ENCODE measurements at places on chromosomes 12 and 14.

- no peak for DNase-seq
Measured at GRCh38 chr14:36852981-36853691, 191.5 kb downstream of the PAX9 start.

DNA sequence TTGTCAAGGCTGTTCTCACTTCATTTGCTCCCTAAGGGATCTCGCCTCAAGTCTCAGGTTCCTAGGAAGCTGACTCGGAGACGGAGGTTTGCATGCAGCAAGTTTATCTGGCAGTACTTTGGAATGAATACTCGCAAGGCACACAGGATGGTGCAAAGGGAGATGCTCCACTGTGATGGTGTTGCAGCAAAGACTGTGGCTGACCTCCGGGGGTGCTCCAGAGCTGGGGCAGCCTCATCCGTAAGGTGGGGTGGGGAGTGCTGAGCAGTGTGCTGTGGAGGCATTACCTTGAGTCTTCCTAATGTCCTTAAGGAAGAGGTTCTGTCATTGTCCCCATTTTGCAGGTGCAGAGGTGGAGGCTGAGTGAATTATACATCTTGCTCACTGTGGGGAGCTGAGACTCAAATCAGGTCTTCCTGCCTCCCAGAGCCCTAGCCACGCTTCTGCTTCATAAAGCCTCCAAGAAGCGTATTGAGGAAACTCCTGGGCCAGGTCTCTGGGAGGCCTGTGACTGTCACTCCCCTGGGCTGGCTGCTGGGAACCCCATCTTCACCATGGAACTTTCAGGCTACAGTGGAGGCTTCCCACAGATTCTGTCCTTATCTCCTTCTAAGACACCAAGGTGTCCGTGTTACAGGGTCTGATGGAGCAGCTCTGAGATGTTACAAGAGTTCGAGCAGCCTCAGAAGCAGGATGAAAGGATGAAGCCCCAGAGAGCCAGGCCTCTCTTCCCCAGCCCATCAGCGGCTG lies 39.5 kb downstream of the GALNT16 start:
- no peak for DNase-seq

GRCh38 chr14:54713379-54713778 lies 146.5 kb downstream of the SAMD4A start:
- DNase-seq = no peak

DNA sequence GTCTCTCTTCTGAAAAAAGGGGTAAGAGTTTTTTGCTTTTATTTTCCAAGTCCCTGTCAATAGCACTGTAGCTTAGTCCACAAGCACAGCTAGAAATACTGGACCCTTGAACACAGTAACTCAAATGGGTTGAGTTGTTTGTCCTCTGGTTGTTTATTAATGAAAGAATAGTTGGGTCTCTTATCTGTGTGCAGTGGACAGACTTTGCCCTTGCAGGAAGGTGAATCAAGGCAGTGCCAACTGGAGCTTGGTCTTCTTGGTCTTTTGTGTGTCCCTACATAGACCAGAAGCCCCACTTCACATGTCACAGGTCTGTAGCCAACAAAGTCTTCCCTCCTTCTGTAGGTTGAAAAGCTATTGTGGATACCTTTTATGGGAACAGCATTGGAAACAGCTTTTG lies 322.0 kb downstream of the AACS start:
- no peak for DNase-seq

GRCh38 chr12:116694653-116695463 lies 43.0 kb downstream of the SPRING1 start:
- DNase-seq = no peak

DNA sequence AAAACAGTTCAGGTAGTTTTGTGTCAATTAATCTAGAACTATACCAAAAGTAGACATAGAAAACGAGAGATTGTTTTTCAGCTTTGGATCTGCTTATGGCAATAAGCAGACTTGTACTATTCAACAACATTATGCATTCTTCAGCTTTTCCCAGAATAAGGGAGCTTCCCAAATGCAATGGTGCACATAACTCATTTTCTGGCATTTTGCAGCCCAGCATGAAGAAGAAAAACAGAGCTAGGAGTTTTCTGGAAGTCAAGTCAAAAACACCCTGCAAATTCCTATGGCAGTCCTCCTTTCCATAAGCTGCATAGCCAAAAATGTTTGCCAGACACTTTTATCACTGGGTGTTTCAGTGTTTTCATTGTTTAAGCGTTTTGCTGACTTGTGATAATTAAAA lies 314.7 kb downstream of the NAV3 start:
- no peak for DNase-seq

GRCh38 chr14:52900731-52901130 lies 50.1 kb downstream of the FERMT2 start:
- no peak for DNase-seq

DNA sequence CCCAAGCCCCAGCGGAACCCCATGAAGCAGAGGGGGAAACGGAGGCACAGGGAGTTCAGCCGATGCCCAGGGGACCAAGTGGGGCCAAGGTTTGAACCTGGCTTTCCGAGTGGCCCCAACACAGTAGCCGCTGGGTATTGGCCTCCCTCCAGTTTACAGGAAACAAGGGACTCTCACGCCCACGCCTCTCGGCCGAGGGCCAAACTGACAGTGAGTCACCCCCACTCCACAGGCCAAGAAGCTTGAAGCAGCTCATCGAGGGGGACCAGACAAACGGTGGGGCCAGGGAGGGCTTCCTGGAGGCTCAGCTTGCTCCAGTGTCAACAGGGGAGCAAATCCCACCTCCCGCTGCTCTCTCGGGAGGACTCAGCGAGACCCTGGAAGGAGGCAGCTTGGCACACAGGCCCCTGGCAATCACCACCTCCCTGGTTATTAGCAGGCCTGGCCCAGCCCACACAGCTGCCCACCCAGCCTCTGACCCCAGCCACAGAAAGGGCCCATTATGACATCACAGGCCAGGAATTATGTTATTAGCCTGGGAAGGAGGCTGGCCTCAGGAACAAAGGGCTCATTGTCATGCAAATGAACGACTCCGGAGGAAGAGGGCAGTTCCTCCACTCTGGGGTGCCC lies 54.6 kb downstream of the NCOR2 start:
- peak; percentile 69 for DNase-seq

DNA sequence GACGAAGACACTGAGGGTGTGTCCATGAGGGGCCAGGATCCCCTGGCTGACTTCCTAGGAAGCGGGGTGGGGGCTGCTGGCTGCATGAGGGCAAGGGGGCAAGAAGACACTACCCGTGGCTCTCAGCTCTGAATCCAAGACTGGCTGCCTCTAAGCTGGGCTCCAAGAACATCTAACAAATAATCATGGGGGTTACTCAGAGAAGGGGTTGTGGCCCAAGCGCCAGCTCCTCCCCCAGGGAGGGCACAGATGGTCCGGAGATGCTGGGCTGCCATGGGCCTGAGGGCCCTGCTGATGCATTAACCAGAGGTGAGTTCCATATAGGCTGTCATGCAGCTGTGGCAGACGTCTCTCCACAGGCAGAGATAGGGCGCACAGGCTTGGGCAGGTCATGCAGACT lies 14.3 kb downstream of the SYNDIG1L start:
- no peak for DNase-seq

DNA sequence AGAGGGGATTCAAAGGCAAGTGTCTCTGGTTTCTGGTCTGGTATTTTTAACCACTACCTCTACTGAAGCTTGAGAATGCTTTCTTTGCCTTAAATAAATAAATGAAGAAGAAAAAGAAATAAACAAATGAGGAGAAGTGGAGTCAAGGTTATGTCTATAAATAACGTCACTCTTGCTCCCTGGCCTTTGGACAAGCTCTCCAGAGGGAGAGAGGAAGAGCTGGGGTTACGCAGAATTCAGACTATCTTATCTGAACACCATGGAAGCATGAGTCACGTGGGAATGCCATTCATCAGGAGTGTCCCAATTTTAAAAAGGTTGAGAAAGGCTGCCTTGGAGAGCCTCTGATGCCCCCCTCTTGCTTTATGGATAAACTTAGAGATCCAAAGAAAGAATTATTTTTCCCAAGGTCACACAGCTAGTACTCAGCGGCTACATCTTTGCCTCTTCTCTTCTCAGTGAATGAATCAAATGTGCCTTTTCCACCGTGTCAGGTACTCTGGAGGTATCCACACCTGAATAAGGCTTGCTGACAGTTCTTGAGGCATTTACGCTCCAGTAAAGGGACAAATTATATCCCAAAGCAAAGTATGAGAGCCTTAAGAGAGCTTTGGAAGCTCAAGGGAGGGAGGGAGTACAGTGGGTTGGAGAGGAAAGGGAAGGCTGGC lies 12.9 kb upstream of the MSI1 start:
- no peak for DNase-seq

DNA sequence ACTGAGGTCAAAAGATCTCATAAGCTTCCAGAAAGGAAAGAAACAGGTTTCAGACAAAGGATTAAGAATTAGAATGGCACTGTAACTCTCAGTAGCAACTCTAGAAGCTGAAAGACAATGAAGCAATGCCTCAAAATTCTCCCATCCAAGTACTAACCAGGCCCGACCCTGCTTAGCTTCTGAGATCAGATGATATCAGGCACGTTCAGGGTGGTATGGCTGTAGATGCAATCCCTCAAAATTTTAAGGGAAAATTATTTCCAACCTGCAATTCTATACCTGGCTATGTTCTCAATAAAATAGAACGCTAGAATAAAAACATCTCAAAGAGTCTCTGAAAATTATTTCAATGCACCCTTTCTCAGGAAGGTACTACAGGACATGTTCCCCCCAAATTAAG lies 19.6 kb downstream of the NOXRED1 start:
- DNase-seq = no peak

GRCh38 chr12:4009979-4010704 lies 136.9 kb upstream of the PARP11 start:
- DNase-seq = no peak

DNA sequence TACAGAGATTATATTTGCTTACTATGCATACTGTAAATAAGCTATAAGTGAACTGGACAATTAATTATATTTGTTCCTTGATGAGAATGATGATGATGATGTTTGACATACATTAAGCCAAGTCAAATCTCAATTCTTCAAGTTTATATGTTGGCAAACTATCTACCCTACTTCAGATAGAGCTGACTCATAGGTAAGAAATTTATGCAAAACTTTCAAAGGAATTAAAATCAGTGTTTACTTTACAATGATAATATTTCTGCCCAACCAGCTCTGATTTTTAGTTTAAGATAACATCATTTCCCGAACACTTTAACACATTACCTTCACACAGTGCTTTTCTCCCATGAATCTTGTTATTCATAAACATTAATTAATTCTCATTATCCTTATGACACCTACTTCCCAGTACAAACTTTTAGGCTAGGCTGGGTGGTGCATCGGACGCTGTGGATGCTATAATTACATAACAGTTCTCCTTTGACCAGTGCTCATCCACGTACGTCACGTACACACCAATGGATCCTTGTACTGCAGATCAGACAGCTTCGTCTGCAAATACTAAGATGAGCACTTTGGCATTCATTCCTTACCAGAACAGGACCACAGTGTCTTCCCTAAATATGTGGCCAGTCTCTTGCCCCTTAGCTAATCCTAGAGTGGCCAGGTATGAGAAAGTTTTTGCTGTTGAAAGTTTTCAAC lies 18.3 kb downstream of the BMP4 start:
- no peak for DNase-seq

GRCh38 chr12:80472911-80473500 lies 29.0 kb downstream of the PTPRQ start:
- DNase-seq = no peak

GRCh38 chr14:57712102-57712501 lies 153.8 kb downstream of the SLC35F4 start:
- no peak for DNase-seq

DNA sequence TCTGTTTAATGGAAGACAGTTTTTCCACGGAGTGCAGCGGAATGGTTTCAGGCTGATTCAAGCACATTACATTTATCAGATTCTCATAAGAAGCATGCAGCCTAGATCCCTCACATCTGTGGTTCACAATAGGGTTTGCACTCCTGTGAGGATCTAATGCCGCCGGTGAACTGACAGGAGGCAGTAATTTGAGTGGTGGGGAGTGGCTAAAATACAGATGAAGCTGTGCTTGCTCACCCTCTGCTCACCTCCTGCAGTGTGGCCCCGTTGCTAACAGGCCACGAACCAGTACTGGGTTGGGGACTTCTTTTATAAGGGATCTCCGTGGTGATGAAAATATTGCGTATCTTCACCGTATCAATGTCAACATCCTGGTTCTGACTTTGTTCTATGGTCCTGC lies 107.8 kb downstream of the OTX2 start:
- no peak for DNase-seq

DNA sequence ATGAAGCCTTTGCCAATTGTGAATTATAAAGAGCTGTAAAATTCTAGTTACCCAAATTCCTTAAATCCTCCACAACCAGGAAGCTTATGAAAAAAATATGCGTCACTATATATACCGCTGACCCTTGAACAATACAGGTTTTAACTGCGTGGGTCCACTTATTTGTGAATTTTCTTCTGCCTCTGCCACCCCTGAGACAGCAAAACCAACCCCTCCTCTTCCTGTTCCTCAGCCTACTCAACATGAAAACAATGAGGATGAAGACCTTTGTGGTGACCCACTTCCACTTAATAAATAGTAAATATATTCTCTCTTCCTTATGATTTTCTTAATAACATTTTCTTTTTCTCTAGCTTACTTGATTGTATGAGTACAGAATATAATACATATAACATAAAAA lies 42.2 kb downstream of the CMKLR1 start:
- DNase-seq = no peak

- DNase-seq = peak; percentile 75
Measured at GRCh38 chr12:117872546-117873169, 96.1 kb downstream of the KSR2 start.

- no peak for DNase-seq
Measured at GRCh38 chr12:124576061-124576650, 8.7 kb upstream of the NCOR2 start.

- no peak for DNase-seq
Measured at GRCh38 chr12:108333898-108334699, 5.0 kb downstream of the CMKLR1 start.

DNA sequence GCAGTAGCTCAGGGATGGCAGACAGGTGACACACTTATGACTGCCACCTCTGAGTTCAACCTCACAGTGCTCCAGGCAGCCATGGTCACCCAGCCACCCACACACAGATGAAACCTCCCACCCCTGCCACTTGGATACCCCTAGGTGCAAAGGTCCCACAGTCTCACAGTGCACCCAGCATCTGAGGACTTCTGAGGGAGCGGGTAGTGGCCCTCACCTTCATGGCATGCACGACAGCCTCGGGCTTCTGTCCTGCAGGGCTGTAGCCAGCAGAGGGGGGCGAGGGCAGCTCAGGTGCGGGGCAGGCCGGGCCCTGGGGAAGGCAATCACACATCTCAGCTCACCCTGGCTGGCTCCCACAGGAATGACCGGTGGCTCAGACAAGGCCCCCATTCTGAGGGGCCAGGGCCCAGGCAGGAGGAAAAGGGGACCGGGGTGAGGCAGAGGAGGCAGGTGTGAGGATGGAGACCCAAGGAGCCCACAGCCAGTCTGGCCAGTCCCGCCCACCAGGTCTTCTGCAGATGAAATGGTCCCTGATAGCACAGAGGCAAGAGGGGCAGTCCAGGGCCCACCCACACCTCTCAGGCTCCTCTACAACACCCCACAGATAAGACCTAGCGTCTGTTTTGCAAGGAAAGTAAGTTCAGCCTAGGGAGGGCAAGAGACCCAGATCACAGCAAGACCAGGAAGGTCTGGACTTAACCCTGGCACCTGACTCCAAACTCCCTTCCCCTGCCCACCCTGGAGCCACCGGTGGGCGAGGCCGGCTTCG lies 35.8 kb downstream of the CCNK start:
- DNase-seq = peak; percentile 20
